ENCODE measurements at places on chromosomes 12 and 14.

GRCh38 chr12:91922139-91922538, 223.5 kb downstream of the BTG1 start:
- no peak for DNase-seq

GRCh38 chr12:117724543-117724942, 244.2 kb downstream of the KSR2 start:
- DNase-seq = no peak

DNA sequence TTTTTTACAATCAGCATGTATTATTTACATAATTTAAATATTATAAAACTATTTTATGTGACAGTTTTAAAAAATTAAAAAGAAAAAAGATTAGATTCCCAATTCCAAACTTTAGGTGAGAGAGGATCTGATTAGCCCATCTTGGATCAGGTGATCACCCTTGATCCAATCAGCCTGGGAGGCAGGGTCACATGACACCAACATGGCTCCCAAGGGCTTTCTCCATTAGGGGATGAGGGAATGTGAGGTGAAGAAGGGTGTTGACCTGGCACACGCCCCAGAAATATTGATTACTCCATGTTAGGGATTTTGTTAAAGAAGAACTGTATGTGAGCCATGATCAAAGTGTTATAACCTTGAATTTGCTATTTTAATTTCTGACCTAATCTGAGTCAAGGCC, 225.4 kb downstream of the RBM19 start:
- DNase-seq = no peak

GRCh38 chr14:101122237-101123141, 219.0 kb upstream of the RTL1 start:
- DNase-seq = no peak

GRCh38 chr12:26195250-26195640, at the start of gene SSPN:
Gene SSPN (plus strand): TSS chr12:26195573. CDS start chr12:26195673, 100 bp downstream.
- DNase-seq = peak; percentile 62

- no peak for DNase-seq
Observed at GRCh38 chr12:124715121-124715990, 147.9 kb upstream of the NCOR2 start.

DNA sequence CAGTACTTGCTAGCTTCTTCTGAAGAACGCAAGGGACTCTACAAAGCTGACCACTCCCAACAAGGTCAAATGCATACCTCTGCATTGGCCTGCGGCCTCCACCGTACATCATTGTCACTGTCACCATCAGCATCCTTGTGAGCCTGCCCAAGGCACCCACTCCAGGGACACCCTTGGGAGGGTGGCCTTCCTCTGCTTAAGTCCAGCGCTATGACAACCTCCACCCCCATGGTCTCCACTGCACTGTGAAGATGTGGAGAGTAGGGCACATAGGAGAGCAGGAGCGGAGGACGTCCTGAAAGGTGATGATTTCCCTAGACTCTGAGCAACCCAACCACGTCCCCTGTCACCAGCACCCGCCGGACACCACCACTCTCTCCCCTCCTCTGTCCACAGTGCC, 252.8 kb downstream of the ALG10 start:
- DNase-seq = no peak

- no peak for DNase-seq
Observed at GRCh38 chr14:72906316-72906715, 12.4 kb upstream of the DPF3 start.

DNA sequence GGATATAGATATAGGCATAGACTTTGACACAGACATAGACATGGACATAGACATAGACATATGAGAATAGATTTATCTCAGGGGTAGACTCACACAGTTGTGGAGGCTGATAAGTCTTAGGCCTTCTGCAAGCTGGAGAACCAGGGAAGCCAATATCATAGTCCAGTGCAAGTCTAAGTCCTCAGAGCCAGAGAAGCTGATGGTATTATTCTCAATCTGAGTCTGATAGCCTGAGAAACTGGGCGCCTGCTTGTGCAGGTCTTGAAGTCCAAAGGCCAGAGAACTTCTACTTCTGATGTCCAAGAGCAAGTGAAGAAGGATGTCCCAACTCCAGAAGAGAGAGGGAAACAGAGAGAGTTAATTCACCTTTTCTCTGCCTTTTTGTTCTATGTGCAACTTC, 476.5 kb downstream of the SLC6A15 start:
- DNase-seq = peak; percentile 3

- DNase-seq = no peak
Observed at GRCh38 chr12:31301311-31301710, 24.6 kb downstream of the SINHCAF start.

DNA sequence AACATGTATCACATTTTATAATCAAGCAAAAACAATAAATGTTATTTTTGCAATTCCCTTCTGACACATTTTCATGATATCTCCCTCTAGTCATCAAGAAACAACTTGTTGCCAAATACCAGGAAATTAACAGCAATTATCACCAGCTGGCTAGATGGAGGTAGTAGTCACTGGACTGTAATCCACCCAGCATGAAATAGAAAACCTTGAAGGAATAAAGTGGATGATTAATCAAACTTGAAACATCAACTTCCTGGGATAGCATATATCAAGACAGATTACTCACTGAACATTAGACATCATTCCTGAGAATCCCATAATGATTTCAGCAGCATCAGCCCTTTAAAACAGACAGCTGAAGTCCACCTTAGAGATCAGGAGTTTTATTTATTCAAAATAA, 259.0 kb downstream of the CCDC59 start:
- DNase-seq = no peak

DNA sequence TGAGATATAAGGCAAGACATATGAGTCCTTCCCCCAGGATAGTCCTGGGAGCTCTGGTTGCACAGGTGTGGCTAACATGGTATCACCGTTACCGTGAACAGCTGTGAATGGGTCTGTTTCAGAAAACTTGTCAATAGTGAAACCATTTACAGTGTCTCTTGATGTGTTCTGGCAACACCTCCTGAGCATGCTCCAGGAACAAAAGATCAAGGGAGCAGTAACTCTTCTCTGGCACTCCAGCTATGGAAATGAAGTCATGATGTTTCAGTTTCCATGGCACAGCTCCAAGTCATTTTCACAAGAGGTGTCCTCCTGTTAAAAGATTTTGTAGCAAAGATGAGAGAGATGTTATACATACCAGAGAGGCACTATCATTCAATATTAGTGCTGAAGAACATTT, 253.7 kb downstream of the SNAPC1 start:
- DNase-seq = no peak

DNA sequence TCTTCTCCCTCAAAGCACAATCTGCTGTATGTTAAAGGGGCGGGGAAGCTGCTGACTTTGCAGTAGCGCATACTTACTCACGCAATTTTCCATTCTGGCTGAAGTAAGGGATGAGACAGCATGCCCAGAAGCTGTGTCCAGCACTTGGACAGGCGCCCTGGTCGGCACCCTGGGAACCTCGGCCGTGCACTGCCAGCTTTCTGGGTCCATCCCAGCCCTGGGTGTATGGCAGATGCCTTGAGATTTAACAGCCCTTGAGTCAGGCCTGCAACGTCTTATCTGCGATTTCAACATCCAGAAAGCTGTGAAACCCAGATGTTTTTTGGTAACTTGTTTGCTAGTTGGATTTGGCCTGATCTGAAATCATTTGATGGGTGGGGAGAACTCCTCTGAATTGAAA, 16.1 kb downstream of the EML1 start:
- DNase-seq = no peak

DNA sequence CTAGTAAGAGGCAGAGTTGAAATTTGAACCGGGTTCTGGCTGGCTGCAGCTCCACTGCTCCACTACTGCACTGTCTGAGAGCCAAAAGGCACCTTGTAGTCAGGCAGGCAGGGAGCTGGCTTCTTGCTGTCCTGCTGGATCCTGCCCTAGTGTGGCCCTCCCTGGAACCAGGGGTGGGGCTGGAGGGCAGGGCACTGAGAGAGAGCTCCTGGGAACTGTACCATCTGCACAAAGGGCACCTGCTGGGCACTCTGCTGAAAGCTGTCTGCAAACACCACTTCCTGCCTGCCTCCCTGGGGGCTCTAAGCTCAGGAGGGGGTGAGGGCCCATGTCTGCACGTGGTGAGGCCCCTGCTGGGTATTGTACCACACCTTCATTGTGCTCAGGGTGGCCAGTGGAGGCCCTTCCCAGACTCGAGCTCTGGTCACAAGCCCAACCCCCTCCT, 19.0 kb upstream of the TCL1B start:
- DNase-seq = peak; percentile 16

- no peak for DNase-seq
Observed at GRCh38 chr12:28652239-28652638, 462.0 kb downstream of the CCDC91 start.

GRCh38 chr14:50961605-50962221, 17.4 kb upstream of the PYGL start:
- no peak for DNase-seq

- DNase-seq = no peak
Observed at GRCh38 chr12:99505805-99506204, 141.7 kb upstream of the GARIN6 start.

GRCh38 chr14:23380197-23380914, 3.5 kb downstream of the CMTM5 start:
- DNase-seq = no peak
